Skeletal muscle cell (primary cell): ENCODE measurements at places on chromosomes 2 and 18.

- no peak for DNase-seq
Measured at GRCh38 chr2:140895378-140895777, 1235.4 kb downstream of the LRP1B start.

- DNase-seq = no peak
Measured at GRCh38 chr2:52022006-52022405, 990.1 kb upstream of the NRXN1 start.

DNA sequence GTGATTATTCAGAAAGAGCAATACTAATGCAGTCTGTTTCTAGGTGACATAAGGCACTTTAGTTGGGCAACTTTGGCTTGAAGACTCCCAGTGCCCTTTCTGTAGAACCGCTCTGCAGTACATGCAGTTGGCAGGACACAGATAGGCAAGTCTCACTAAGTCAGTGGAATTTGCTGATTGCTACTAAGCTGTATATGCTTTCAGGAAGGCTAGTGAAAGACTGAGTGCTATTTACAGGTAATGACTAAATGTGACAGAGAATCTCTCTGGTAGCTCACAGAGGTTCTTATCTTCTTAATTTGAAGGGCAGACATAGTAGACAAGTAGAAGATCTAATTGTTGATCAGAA is 243.0 kb downstream of the WDPCP start:
- no peak for DNase-seq

- no peak for DNase-seq
Measured at GRCh38 chr18:77049938-77050337, 82.6 kb downstream of the MBP start.

- no peak for DNase-seq
Measured at GRCh38 chr2:176934131-176934530, 278.5 kb upstream of the HNRNPA3 start.

- no peak for DNase-seq
Measured at GRCh38 chr2:133773854-133774653, 205.8 kb upstream of the NCKAP5 start.

GRCh38 chr2:196410008-196410407 is 229.5 kb upstream of the CCDC150 start:
- no peak for DNase-seq

DNA sequence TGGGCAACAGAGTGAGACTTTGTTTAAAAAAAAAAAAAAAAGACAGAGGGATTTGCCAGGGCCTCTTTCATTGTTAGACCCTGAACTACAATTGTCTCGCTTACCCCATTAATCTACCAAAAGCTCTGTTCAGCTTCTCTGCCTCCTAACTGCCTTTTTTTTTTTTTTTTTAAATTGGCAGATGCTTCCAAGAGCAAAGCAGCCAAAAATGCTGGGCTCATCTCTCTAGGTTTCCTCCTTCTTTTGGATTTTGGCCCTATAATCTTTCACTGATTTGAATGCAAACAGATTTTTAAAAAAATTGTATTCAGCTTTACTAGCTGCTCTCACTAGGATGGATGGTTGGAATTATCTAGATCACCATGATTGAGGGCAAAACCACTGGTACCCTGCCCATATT is 33.2 kb upstream of the RAPGEF4 start:
- DNase-seq = no peak
